ENCODE measurements at places on chromosomes 7 and 10. TPM values are rescaled to one million over a fixed set of nuclear protein-coding genes. Genes with fewer than 3 reads are reported as not detected.

Gene SVOPL
- total RNA-seq, result not detected

Gene GIMAP5
- total RNA-seq, result 10.7 TPM

Gene LRRC18
- total RNA-seq, result not detected

Gene PLXNA4
- total RNA-seq, result 18.1 TPM

Gene ZP3
- total RNA-seq, result not detected
